ENCODE measurements at places on chromosomes 2 and 18.

GRCh38 chr18:13447621-13448334 is 229.2 kb downstream of the LDLRAD4 start:
- peak; percentile 48 for DNase-seq

DNA sequence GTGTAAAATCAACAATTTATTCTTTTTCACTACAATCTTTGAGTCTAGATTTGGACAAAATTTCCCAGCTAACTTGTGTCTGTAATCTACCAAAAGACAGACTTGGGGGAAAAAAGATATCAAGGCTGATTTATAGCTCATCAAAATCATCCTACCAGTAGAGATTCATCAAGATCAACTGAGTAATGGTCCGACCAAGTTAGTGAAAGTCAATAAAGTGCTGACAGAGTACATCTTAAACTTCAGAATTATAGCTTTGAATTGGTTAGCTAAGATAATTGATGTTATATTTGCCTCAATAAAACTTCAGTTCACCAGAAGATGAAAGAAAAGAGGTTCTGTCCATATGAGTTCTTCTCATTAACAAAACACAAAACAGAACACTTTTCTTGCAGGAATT is 207.1 kb upstream of the KYNU start:
- no peak for DNase-seq

DNA sequence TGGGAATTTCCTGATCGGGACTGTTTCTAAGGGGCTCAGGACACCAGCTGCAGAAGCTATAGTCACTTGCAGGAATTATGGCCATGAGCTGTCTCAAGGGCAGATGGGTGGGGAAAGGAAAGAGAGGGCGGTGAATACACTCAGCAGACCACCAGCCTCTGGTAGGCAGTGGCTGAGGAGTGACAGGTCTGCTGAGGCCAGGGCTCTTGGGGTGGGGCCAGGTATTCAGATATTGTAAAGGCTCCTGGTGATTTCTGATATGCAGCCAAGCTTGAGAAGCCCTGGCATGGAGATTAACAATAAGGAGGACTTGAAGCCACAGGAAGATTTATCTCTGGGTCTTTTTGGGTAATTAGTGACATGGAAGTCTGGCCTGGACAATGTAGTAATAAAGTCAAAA is 145.3 kb upstream of the AQP4 start:
- DNase-seq: no peak

GRCh38 chr2:134411279-134411827 is 157.5 kb downstream of the MGAT5 start:
- DNase-seq: no peak
